ENCODE measurements at places on chromosomes 5 and 9. TPM values are rescaled to one million over a fixed set of nuclear protein-coding genes. Genes with fewer than 3 reads are reported as not detected.
A peak's percentile ranks its signal among the peaks of the same experiment; 100 is the strongest.

Gene OCLN
- total RNA-seq, result 26.6 TPM

Gene TMEM245
- 19.2 TPM for total RNA-seq

Gene QRFP
- not detected for total RNA-seq

Gene SAPCD2
- 32.5 TPM for total RNA-seq

Gene EDIL3
- total RNA-seq, result 0.32 TPM

Gene CCDC69
- total RNA-seq, result 77.3 TPM

Gene HTR4
- not detected for total RNA-seq

Gene SGCD
- total RNA-seq, result not detected

GRCh38 chr5:61409568-61409967 is 77.5 kb downstream of the ZSWIM6 start:
- DNase-seq, result no peak

- no peak for DNase-seq
Observed at GRCh38 chr5:50984640-50985039, 318.2 kb downstream of the PARP8 start.

GRCh38 chr5:64594601-64595000 is 88.8 kb downstream of the RGS7BP start:
- DNase-seq, result no peak

DNA sequence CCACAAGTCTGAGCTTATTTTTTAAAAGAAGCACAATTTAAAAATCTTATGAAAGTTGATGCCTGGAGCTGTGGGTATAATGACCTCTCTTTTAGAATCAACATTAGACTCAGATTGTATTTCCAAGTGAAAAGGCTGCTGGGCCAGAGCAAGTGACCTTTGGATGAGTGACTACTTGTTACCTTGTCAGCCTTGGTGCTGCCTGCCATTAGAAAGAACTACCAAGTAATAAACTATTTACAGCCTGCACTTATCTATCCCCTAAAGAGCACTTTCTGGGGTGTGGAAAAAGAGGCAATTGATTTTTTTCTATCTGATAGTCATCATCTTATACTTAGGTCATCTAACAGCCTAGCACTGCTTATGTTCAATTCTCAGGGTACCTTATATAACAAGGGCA is 134.9 kb upstream of the FBXL17 start:
- no peak for DNase-seq

DNA sequence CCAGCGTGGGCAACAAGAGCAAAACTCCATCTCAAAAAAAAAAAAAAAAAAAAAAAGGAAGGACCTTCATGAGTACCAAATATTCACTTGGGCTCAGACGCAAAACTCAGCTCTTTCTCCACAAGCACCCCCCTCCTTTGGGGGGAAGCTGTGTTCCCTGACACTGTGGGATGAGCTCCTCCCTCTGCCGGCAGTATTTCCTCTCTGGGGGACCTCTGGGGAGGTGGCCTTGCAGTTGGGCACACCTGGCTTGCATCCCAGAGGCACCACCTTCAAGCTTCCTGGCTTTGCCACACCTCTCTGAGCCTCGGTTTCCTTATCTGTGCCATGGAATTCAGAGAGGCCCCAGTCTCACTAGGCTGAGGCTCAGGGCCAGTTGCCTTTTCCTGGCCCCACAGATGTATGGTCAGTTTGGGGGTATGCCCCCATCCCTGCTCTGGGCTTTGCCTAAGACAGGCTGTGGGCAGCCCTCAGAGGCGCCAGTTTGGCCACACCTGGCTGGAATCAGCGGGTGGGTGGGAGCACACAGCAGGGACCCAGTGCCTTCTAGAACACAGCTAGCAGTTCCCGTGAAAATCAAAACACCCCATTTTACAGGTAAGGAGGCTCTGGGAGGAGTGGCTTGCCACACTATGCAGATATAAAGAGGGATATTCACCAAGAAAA is 157.5 kb upstream of the IER5L start:
- DNase-seq, result no peak

GRCh38 chr5:161150441-161150988 is 298.5 kb upstream of the ATP10B start:
- DNase-seq, result no peak

- DNase-seq, result peak; percentile 93
Observed at GRCh38 chr5:172110921-172111851, 76.8 kb downstream of the STK10 start.

DNA sequence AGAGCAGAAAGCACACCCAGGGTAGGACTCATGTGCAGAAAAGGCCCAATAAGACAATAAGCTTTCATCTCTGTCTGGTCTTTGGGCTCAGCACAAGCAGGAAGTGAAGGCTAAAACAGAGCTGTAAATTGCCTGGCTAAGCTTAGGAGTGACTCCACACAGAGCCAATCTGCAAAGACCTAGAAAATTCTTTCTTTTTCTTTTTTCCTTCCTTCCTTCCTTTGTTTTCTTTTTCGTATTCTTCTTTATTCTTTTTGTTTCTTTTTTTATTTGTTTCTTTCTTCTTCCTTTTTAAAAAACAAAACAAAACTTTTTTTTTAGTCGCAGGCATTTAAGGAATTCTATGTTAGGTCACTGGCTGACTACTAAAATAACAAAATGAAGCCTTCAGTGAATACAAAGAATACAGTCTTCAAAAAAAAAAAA is 12.2 kb downstream of the SLC35A4 start:
- DNase-seq, result no peak

GRCh38 chr5:68452286-68452685 is 236.7 kb downstream of the PIK3R1 start:
- no peak for DNase-seq

GRCh38 chr5:926417-927171 is 33.9 kb downstream of the TRIP13 start:
- no peak for DNase-seq

DNA sequence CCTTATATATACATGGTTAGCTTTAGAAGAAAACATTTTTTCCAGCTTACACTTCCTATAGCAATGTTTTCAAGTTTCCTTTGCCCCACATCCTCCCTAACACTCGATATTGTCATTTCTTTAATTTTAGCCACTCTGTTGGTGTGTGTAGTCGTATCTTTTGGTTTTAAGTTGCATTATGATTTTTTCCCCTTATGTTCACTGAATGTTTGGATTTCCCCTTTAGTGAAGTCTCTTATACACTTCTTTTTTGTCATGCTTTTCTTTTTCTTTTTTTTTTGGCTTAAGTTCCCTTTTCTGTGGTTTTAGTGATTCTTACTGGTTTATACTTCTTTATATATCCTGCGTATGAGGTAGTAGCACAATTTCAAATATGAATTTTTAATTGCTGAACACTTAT is 58.8 kb downstream of the KDM4C start:
- DNase-seq, result no peak

- no peak for DNase-seq
Observed at GRCh38 chr5:41770799-41771198, 99.4 kb downstream of the OXCT1 start.

GRCh38 chr9:13554626-13555025 is 275.1 kb upstream of the MPDZ start:
- DNase-seq, result no peak

DNA sequence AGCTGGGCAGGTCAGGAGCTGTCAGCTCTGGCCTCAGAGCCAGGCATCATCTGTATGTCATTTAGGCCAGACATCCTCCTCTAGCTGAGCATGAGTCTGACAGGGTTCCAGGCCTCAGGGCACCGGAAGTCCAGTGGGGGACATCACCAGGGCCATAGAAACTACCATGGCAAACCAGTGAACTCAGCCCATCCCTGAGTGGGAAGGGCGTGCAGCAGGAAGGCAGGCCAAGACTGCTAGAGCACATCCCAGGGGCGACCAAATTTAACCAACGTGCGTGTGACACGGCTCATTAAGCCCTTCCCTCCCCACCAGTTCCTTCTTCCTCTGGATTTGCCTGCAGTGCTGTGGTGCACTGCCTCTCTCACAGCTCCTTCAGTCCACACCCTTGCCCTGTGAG is 75.9 kb downstream of the COL27A1 start:
- DNase-seq, result no peak

DNA sequence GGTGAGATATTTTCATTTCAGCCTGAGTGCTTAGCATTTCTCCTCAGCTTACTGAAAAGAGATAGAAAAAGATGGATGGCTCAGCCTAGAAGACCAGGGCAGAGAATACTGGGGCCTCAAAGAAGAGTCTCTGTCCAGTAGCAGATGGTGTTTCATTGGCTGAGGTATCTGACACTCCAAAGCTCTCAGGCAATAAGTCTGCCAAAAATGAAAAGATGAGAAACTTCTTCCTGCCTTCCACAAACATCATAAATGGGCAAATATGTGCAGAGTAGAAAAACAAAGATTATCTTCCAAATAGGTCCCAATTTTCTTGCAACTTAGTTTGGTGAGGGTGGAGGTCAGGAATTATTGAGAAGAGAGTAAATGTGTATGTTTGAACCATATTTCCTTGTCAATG is 87.4 kb upstream of the ICE1 start:
- DNase-seq, result no peak

GRCh38 chr9:91085517-91086291 is 276.0 kb downstream of the AUH start:
- no peak for DNase-seq

GRCh38 chr5:149210225-149210624 is 61.4 kb upstream of the AFAP1L1 start:
- no peak for DNase-seq

GRCh38 chr9:89878687-89879086 is 273.9 kb downstream of the GADD45G start:
- DNase-seq, result no peak

DNA sequence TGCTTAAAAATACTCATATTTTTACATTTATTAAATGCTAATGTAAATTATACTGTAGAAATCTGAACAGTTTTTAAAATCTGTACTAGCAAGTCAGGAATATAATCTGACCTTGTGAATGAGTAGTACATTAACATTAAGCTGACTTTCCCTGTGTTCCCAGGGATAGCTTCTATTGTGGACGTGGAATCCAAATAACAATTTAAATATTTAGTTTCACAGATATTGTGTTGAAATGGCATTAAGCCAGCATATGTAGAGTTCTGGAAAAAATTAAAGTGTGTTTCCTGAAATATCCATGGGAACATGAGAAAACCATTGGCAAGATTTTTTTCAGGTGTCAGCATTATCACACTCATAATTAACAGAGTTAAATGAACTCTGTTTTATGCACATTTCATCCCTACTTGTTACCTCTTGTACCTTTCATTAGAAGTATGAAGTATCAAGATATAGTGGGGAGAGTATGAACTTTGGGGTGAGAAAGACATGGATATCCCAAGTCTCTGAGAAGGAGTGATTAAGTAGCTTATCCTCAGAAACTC is 5.7 kb downstream of the RABGAP1 start:
- DNase-seq, result no peak

GRCh38 chr9:12740845-12741244 is 34.0 kb upstream of the LURAP1L start:
- no peak for DNase-seq

DNA sequence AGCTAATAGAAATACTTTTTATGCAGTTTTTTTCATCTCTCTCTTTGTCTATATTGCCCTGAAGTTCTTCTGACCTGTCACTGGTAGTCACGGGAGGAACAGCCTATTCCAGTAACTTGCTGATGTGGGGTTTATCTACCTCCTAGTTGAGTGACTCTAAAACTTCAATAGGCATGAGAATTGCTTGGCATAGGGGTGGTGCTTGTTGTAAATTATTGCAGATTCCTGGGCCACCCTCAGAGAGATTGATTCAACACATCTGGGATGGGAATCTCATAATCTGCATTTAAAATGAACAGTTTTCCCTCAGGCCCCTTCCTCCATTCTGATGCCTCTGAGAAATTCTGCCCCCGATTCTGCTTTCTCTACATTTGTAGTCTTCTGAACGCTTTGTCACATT is 184.4 kb downstream of the ARHGEF28 start:
- DNase-seq, result no peak

DNA sequence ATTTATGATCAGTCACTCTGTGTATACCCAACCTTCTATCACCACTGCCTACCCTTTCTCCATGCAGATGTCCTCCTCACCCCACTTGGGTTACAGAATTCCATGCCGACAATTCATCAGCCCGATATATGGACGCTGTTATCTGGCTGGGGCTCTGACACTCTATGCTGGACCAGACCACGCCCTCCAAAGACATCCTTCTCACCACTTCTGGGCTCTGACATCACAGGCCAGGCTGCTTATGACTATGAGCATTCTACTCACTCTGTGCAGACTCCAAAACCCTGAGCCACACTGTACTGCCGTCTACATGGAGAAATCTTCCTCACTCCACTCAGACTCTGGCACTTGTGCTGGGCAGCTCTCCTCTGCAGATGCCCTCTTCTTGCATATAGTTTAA is 7.6 kb upstream of the AK3 start:
- DNase-seq, result no peak

- no peak for DNase-seq
Observed at GRCh38 chr9:125255781-125256391, 5.7 kb upstream of the GAPVD1 start.

Measured in GM12878 (cell line).